Activated T-cell treated with anti-CD3 and anti-CD28 coated beads, Interleukin-2, amount 50 U/mL, for 24 hours (primary cell): ENCODE measurements at places on chromosomes 3 and 15.

- no peaks in the 10 kb centered on the region for H3K36me3 ChIP-seq
- no peak overlapping the region for H3K4me3 ChIP-seq
- H3K27ac ChIP-seq = no peak overlapping the region
These were observed 90.4 kb upstream of the ROPN1 start for GRCh38 chr3:124082343-124082742.

GRCh38 chr3:147391781-147392624 lies 14.3 kb downstream of the ZIC4 start:
- H3K27ac ChIP-seq = no peak overlapping the region
- no peak for DNase-seq
- H3K36me3 ChIP-seq = no peaks in the 10 kb centered on the region
- H3K4me1 ChIP-seq = no peaks in the 10 kb centered on the region

DNA sequence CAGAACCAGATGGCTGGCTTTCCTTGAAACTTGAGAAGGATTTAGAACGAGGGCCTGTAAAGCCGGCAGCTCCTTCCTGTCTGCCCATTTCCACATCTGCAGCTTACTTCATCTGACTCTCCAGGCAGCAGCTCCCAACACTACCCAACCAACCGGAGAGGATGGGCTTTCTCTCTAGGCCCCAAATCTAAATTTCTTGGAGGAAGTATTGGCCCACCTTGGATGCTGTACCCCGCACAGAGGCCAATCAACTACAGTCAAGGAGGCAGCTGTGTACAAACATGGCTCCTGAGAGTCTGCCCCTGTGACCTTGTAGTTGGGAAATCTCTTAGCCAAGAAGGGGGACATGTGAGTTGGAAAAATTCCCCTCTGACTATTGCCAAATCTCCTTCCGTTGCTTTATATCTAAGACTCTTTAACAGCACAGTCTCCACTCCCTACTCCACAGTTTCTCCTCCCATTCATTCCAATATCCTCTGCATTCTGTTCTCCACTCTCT lies 8.0 kb upstream of the ACAP2 start:
- H3K27ac ChIP-seq = no peak overlapping the region
- no peaks in the 10 kb centered on the region for H3K27me3 ChIP-seq
- H3K36me3 ChIP-seq = no peaks in the 10 kb centered on the region
- no peak overlapping the region for H3K4me3 ChIP-seq
- peaks cover 21% of the 10 kb centered on the region for H3K4me1 ChIP-seq

GRCh38 chr3:12506201-12506709 lies 22.0 kb downstream of the TSEN2 start:
- H3K4me3 ChIP-seq = no peak overlapping the region
- no peaks in the 10 kb centered on the region for H3K4me1 ChIP-seq
- DNase-seq = no peak
- H3K27me3 ChIP-seq = no peaks in the 10 kb centered on the region
- no peak overlapping the region for H3K27ac ChIP-seq

DNA sequence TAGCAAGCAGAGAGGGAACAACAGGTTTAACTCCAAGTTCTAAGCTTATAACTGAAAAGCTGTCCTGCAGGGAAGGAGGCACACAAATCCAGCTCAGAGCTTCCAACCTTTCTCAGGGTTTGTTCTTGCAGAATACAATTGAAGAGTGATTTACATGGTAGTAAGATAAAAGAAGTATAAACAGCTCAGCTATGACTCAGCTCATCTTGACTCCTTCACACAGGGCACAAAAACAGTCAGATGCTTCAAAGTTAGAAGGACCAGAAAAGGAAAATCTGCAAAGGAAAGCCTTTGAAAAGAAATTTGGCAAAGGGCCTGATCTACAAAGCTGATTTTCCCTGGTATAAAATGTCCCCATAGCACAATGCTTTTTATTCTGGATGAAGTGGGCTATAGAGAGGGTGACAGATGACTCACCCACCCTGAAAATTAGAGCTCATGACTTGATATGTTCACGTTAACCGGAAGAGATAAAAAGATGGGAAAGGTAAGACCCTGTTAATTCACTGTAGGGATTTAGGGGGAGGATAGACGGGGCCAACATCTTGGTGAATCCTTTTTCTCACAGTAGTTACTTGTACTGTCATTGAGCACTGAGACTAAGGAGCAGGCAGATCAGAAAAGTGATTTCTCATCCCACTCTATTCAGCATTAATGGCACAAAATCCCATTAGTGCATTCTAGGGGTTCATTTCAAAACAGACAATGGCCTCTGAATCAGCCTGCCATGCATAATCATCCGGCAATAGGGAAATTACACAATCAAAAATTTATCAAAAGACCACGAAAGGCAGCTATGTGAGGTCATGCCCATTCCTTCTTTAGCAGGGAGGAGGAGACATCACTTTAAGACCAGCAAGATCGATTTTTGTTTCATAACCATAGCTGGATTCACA lies 143.5 kb downstream of the GAP43 start:
- H3K4me1 ChIP-seq = no peaks in the 10 kb centered on the region
- no peak overlapping the region for H3K4me3 ChIP-seq
- DNase-seq = no peak
- no peak overlapping the region for H3K27ac ChIP-seq
- peaks cover 8% of the 10 kb centered on the region for H3K27me3 ChIP-seq

DNA sequence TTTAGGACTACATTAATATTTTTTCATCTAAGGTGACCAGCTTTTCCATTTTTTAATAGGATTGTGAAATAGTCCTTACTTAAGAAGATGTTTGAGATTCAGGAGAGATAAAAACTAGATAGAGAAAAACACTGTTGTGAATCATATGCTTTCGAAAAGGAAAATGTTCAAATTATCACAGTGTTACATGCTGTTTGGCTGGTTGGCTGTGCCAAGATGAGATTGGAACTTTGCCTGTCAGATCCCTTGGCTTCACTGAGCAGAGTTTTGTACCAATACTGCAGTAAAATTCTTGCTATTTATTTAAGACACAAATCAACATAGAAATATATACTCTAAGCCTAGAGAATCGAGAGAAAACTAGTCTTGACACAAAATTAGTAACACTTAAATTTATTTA lies 117.2 kb downstream of the OXSM start:
- H3K36me3 ChIP-seq = no peaks in the 10 kb centered on the region
- H3K27me3 ChIP-seq = no peaks in the 10 kb centered on the region
- DNase-seq = no peak
- H3K27ac ChIP-seq = no peak overlapping the region
- peaks cover 11% of the 10 kb centered on the region for H3K4me1 ChIP-seq

DNA sequence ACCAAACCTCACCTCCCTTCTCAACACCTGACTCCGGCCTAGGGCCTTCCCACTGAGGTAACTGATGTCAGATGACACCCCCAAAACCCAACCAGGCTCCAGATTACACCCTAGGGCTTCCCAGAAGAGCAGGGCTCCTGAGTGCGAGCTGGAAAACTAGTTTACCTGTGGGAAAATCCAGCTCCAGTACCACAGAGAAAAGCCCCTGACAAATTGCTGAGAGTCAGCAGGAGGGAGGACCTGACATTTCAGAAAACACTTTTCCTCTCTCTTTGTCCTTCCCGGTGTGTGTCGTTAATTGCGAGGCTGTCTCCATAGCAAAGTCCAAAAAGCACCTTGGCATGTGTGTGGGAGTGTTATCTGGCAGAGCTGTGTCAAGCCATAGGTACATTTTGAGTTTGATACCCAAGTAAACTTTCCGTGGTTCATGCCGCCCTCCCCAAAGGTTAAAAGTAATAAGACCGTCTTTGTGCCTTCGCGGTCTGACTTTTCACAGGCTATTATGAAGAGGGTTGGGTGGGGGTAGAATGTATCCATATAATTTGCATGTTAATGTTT lies 79.8 kb upstream of the FNDC3B start:
- H3K4me3 ChIP-seq = no peak overlapping the region
- H3K4me1 ChIP-seq = peaks cover 17% of the 10 kb centered on the region
- peaks cover 9% of the 10 kb centered on the region for H3K27me3 ChIP-seq

GRCh38 chr3:69296995-69297394 lies 88.9 kb downstream of the FRMD4B start:
- peaks cover 4% of the 10 kb centered on the region for H3K4me1 ChIP-seq
- no peak overlapping the region for H3K27ac ChIP-seq
- no peaks in the 10 kb centered on the region for H3K36me3 ChIP-seq
- DNase-seq = no peak

DNA sequence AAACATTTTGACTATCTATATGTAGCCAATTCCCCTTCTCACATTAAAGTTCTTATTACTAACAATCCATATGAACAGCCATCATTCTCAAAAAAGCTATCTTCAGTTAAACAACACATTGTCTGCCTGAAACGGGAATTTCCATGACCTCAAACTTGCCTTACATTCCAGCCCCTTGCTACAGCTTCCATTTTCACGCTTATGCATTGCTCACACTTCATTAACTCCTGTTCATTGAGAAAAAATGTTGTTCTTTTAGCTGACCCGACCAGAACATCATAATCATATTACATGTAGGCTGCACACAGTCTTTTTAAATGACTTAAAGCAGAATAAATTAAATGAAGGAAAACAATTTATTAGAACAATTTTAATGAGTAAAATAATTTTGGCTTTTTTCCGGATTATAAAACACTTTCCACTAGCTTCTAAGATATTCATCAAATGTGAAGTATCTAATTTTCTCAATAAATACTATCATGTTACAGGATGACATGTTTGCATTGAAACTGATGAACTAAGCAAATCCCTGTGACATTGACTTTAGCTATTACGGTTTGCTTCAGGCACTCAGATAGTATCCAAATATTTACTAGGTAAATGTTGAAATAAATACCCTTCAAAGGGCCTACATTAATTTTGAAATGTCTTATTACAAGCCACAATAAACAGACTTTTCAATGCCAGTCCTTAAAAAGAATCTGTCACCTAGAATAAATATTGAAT lies 49.9 kb downstream of the P3H2 start:
- no peaks in the 10 kb centered on the region for H3K36me3 ChIP-seq
- H3K27me3 ChIP-seq = peaks cover 20% of the 10 kb centered on the region
- no peaks in the 10 kb centered on the region for H3K4me1 ChIP-seq
- no peak for DNase-seq
- H3K4me3 ChIP-seq = no peak overlapping the region

- H3K27me3 ChIP-seq = peaks cover 42% of the 10 kb centered on the region
- no peaks in the 10 kb centered on the region for H3K36me3 ChIP-seq
- H3K4me3 ChIP-seq = no peak overlapping the region
- no peak for DNase-seq
- H3K4me1 ChIP-seq = no peaks in the 10 kb centered on the region
- H3K27ac ChIP-seq = no peak overlapping the region
These were observed 45.8 kb upstream of the FSIP1 start for GRCh38 chr15:39828374-39828931.

DNA sequence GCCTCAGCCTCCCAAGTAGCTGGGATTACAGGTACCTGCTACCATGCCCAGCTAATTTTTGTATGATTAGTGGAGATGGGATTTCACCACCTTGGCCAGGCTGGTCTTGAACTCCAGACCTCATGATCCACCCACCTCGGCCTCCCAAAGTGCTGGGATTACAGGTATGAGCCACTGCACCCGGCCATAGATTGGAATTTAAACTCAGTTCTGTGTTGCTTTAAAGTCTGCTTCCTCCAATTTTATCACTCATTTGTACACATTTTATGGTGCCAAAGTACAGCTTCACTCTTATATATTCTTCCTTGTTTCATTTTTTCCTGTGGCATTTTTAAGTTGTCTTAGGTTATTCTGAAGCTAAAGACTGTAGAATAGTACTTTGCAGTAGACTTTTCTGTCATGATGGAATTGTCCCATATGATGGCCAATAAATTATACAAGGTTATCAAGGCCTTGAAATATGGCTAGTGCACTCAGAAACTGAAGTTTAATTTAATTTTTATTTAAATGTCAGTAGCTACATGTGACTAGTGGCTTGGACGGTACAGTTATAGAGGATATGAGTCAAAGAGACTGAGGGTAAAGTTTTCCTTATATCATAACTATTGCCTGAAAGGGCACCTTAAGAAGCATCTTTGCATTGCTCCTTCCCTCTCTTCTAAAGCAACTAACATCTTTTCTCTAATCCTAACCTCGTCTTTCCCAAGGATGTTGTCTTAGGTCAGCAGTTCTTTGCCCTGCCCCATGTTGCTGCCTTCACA lies 28.1 kb downstream of the ATP11B start:
- no peaks in the 10 kb centered on the region for H3K27me3 ChIP-seq
- peaks cover 55% of the 10 kb centered on the region for H3K36me3 ChIP-seq
- DNase-seq = no peak
- H3K27ac ChIP-seq = peak overlapping the region; percentile 27

- peaks cover 94% of the 10 kb centered on the region for H3K27me3 ChIP-seq
- peaks cover 17% of the 10 kb centered on the region for H3K4me1 ChIP-seq
- H3K36me3 ChIP-seq = peaks cover 9% of the 10 kb centered on the region
- H3K27ac ChIP-seq = peak overlapping the region; percentile 33
These were observed 15.8 kb downstream of the SOX2 start for GRCh38 chr3:181727341-181728032.

DNA sequence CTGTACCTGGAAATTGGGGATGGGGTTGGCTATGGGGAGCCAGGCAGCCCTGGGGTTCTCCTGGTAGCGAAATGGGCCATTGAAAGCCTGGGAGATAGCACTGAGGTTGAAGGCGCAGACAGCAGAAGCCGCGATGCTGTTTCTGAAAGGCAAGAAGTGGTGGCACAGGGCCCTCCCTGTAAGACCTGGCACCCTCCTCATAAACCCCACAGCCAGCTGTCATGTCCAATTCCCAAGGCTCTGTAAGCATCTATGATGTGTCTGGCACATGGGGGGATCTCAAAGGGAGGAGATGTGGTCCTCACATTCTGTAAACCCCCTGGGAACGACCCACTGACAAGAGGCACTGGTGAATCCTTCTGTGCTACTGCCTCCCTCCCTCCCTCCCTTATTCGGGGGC lies 104.0 kb downstream of the SEMA5B start:
- no peak overlapping the region for H3K27ac ChIP-seq
- peaks cover 19% of the 10 kb centered on the region for H3K27me3 ChIP-seq
- no peak overlapping the region for H3K4me3 ChIP-seq
- DNase-seq = no peak

GRCh38 chr3:99330281-99330680 lies 308.1 kb upstream of the COL8A1 start:
- no peaks in the 10 kb centered on the region for H3K4me1 ChIP-seq
- H3K27ac ChIP-seq = no peak overlapping the region
- DNase-seq = no peak
- no peaks in the 10 kb centered on the region for H3K36me3 ChIP-seq

DNA sequence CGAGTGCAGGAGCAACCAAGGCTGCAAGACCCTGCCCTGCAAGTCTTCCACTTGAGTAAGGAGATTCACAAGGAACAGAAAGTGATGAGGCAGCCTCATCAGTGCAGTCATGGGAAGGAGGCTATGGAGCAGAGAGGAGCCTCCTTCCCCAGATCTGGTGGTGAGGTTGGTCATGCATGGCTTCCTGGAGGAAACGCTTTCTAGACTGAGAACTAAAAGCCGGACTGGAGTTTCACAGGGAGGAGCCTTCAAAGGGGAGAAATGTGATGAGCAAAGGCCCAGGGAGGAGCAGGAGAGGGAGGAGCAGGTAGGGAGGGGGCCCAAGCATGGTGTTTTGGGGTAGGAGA lies 139.9 kb downstream of the SRGAP3 start:
- no peak overlapping the region for H3K4me3 ChIP-seq
- no peaks in the 10 kb centered on the region for H3K36me3 ChIP-seq
- no peaks in the 10 kb centered on the region for H3K27me3 ChIP-seq
- H3K4me1 ChIP-seq = no peaks in the 10 kb centered on the region
- H3K27ac ChIP-seq = no peak overlapping the region

GRCh38 chr3:22453906-22454535 lies 703.0 kb upstream of the ZNF385D start:
- H3K4me3 ChIP-seq = no peak overlapping the region
- no peaks in the 10 kb centered on the region for H3K36me3 ChIP-seq
- H3K4me1 ChIP-seq = no peaks in the 10 kb centered on the region
- H3K27me3 ChIP-seq = no peaks in the 10 kb centered on the region
- H3K27ac ChIP-seq = no peak overlapping the region
- no peak for DNase-seq

GRCh38 chr3:183375787-183376186 lies 52.6 kb downstream of the MCF2L2 start:
- H3K4me3 ChIP-seq = no peak overlapping the region
- H3K36me3 ChIP-seq = no peaks in the 10 kb centered on the region
- DNase-seq = no peak
- peaks cover 48% of the 10 kb centered on the region for H3K4me1 ChIP-seq
- peak overlapping the region; percentile 35 for H3K27ac ChIP-seq
